CD4-positive, CD25-positive, alpha-beta regulatory T cell (primary cell): ENCODE measurements at places on chromosomes 16 and 17. TPM values are rescaled to one million over a fixed set of nuclear protein-coding genes. Genes with fewer than 3 reads are reported as not detected.
A peak's percentile ranks its signal among the peaks of the same experiment; 100 is the strongest.

- H3K4me1 ChIP-seq: no peaks in the 10 kb centered on the region
- no peak for DNase-seq
- H3K27ac ChIP-seq: no peak overlapping the region
- H3K36me3 ChIP-seq: no peaks in the 10 kb centered on the region
- H3K27me3 ChIP-seq: no peaks in the 10 kb centered on the region
- no peak overlapping the region for H3K4me3 ChIP-seq
These were observed 173.1 kb downstream of the HS3ST3A1 start for GRCh38 chr17:13428611-13429042.

- H3K27ac ChIP-seq: no peak overlapping the region
- H3K36me3 ChIP-seq: no peaks in the 10 kb centered on the region
- no peaks in the 10 kb centered on the region for H3K4me1 ChIP-seq
- no peak overlapping the region for H3K4me3 ChIP-seq
- no peaks in the 10 kb centered on the region for H3K27me3 ChIP-seq
These were observed 486.5 kb downstream of the TMEM114 start for GRCh38 chr16:8103649-8104289.

DNA sequence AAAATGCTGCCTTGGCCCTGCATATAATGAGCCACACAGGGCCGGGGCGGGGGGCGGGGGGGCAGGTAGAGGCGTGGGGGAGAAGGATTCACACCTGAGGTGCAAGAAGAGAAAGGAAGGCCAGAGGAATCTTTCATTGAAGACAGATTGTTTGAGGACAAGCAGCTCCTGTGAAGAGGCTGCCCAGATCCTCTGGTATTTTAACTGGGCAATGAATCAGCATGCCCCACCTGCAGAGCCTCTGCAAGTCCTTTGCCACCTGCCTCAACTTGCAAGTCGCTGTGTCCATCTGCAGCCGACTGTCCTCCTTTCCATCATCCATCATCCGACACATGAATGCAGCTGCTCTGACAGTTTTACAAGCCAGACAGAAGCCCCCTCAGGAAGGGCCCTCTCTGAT is 1.2 kb upstream of the SOST start:
- H3K4me3 ChIP-seq: no peak overlapping the region
- no peak overlapping the region for H3K27ac ChIP-seq
- H3K27me3 ChIP-seq: no peaks in the 10 kb centered on the region
- peaks cover 3% of the 10 kb centered on the region for H3K4me1 ChIP-seq
- no peaks in the 10 kb centered on the region for H3K36me3 ChIP-seq

DNA sequence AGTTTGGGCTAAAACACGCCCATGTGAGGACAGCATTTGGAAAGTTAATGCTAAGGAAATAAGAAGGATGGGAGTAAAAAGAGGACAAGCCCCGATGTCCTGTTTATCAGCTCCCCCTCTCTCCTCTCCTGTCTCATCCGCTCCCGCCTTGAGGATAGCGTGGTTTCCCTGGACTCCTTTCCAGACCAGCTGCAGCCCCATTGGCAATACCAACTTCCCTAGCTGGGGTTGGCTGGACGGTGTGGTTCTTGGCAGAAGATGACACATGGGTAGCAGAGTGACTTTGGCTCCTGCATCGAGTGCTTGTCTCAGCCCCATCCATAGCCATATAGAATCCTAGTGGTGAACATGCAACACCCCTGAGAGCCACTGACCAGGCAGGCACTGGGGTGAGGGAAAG is 185.9 kb downstream of the CCDC182 start:
- no peaks in the 10 kb centered on the region for H3K4me1 ChIP-seq
- H3K27me3 ChIP-seq: no peaks in the 10 kb centered on the region
- H3K27ac ChIP-seq: no peak overlapping the region
- DNase-seq: no peak

DNA sequence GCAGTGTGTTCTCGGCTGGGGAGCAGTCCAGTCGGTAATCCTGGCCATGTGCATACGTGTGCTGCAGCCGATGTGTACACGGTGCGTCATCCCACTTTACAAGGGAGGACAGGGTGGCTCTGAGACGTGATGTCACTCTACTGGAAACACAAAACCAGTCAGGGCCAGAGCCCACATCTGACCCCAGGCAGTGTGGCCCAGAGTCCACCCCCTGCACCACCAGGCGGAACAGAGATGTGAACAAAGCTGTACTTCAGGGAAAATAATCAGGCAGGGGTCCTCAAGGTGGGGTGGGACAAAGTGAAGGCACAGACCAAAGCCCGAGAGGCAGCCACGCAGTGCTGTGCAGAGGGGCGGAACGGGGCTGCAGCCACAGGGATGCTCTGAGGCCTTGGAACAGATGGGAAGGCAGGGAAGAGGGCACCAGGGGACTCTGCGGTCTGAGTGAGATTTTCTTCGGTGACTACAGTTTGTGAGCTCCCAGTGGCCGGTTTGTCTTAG is 181.5 kb downstream of the ZNF423 start:
- no peaks in the 10 kb centered on the region for H3K4me1 ChIP-seq
- no peak overlapping the region for H3K27ac ChIP-seq
- H3K27me3 ChIP-seq: no peaks in the 10 kb centered on the region
- DNase-seq: no peak

GRCh38 chr16:2778630-2778958 is 1.5 kb upstream of the ELOB start:
- H3K4me1 ChIP-seq: peaks cover 33% of the 10 kb centered on the region
- DNase-seq: no peak
- peak overlapping the region; percentile 97 for H3K27ac ChIP-seq
- no peaks in the 10 kb centered on the region for H3K27me3 ChIP-seq

DNA sequence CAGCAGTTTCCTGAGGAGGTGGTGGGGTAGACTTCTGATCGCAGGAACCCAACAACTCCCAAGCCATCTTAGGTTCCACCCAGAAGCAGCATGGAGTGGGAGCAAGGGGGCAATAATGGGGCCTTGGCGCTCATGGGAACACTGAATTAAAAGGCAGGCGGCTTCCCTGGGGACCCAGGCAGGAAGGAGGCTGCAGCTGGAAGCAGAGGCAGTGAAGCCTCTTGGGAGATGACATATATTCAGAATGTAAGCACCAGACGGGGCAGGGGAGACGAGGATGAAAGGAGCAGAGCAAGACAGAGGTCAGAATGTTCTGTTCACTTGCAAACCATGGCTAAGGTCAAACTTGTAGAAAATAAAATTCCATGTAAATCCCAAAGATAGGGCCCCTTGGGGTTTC is 2.9 kb downstream of the HIGD1B start:
- H3K4me1 ChIP-seq: no peaks in the 10 kb centered on the region
- H3K27ac ChIP-seq: no peak overlapping the region
- H3K27me3 ChIP-seq: no peaks in the 10 kb centered on the region
- no peak overlapping the region for H3K4me3 ChIP-seq
- peaks cover 49% of the 10 kb centered on the region for H3K36me3 ChIP-seq

DNA sequence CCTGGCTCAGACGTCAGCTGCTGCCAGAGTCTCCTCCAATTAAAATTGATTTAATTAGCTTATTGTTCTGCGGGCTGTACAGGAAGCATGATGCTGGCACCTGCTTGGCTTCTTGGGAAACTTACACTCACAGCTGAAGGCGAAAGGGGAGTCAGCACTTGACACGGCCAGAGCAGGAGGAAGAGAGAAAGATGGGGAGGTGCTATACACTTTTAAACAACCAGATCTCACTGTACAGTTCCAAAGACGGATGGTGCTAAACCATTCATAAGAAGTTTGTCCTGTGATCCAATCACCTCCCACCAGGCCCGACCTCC is 1.4 kb upstream of the PRDM7 start:
- H3K36me3 ChIP-seq: no peaks in the 10 kb centered on the region
- H3K4me3 ChIP-seq: no peak overlapping the region
- H3K27ac ChIP-seq: no peak overlapping the region
- H3K27me3 ChIP-seq: no peaks in the 10 kb centered on the region

- no peaks in the 10 kb centered on the region for H3K36me3 ChIP-seq
- no peak overlapping the region for H3K4me3 ChIP-seq
- no peaks in the 10 kb centered on the region for H3K4me1 ChIP-seq
- no peaks in the 10 kb centered on the region for H3K27me3 ChIP-seq
- no peak overlapping the region for H3K27ac ChIP-seq
These were observed 234.3 kb downstream of the IRX3 start for GRCh38 chr16:54052271-54052670.

GRCh38 chr17:35377068-35377467 is 3.6 kb upstream of the SLFN11 start:
- H3K36me3 ChIP-seq: no peaks in the 10 kb centered on the region
- H3K27me3 ChIP-seq: no peaks in the 10 kb centered on the region
- H3K4me3 ChIP-seq: no peak overlapping the region
- H3K4me1 ChIP-seq: peaks cover 9% of the 10 kb centered on the region

DNA sequence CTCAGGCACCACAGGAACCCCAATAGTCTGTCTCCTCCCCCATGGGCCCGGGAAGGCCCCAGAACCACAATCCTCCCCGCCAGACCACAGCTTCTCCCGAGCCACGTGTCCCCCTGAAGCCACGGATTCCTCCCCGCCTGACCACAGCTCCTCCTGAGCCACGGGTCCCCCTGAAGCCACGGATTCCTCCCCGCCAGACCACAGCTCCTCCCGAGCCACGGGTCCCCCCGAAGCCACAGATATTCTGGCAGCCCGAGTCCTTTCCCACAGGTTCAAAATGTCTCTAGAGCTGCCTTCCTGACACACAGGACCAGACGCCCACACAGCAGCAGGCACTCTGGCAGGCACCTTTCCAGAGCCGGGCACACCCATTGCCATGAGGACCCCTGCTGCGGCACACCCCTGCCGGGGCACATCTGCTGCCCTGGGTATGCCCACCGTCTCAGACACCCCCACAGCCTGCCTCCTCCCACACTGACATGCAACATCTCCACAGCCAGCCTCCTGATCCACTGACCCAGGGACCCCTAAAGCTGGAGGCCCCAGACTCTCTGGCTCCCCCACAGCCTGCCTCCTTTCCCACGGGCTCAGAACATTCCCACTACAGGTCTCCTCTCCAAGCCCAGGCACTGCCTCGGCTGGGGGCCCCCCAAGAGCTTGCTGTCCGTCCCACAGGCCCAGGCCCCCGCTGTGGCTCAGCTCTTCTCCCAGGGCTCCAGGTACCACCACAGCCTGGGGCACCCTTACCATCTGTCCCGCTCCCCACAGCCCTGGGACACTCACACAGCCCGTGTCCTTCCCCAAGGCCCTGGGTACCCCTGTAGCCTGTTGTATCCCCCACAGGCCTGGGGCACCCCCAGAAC is 2.2 kb downstream of the KIAA0753 start:
- H3K36me3 ChIP-seq: peaks cover 9% of the 10 kb centered on the region
- no peak for DNase-seq
- peaks cover 35% of the 10 kb centered on the region for H3K4me1 ChIP-seq
- no peaks in the 10 kb centered on the region for H3K27me3 ChIP-seq

- H3K4me3 ChIP-seq: no peak overlapping the region
- H3K36me3 ChIP-seq: no peaks in the 10 kb centered on the region
- peaks cover 5% of the 10 kb centered on the region for H3K4me1 ChIP-seq
These were observed 13.9 kb downstream of the ARL2BP start for GRCh38 chr16:57258910-57259475.

DNA sequence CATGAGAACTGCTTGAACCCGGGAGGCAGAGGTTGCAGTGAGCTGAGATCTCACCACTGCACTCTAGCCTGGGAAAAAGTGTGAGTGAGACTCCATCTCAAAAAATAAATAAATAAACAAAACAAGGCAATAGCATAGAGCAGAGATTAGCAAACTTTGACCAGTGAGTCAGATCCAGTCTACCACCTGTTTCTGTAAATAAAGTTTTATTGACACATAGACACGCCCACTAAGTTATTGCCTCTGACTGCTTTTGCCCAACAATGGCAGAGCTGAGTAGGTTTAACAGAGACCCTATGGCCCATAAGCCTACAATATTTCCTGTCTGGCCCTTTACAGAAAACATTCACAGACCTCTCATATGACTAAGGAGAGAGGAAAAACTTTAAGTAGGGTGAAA is 44.3 kb downstream of the XYLT1 start:
- no peaks in the 10 kb centered on the region for H3K27me3 ChIP-seq
- H3K36me3 ChIP-seq: no peaks in the 10 kb centered on the region
- no peak overlapping the region for H3K27ac ChIP-seq
- H3K4me3 ChIP-seq: no peak overlapping the region
- DNase-seq: no peak

GRCh38 chr17:63707151-63707550 is 7.2 kb upstream of the LIMD2 start:
- peaks cover 72% of the 10 kb centered on the region for H3K4me1 ChIP-seq
- H3K36me3 ChIP-seq: peaks cover 2% of the 10 kb centered on the region
- no peak for DNase-seq
- peak overlapping the region; percentile 53 for H3K4me3 ChIP-seq

GRCh38 chr17:49760296-49760695 is 3.6 kb downstream of the FAM117A start:
- no peaks in the 10 kb centered on the region for H3K27me3 ChIP-seq
- DNase-seq: no peak
- peak overlapping the region; percentile 99 for H3K4me3 ChIP-seq
- peaks cover 31% of the 10 kb centered on the region for H3K36me3 ChIP-seq
- peaks cover 80% of the 10 kb centered on the region for H3K4me1 ChIP-seq

ASGR1 gene
- not detected for total RNA-seq

KRT24 gene
- total RNA-seq: not detected

NT5C3B gene
- 17.9 TPM for total RNA-seq

C17orf67 gene
- 6.2 TPM for total RNA-seq

AOC2 gene
- 2.3 TPM for total RNA-seq

GINS2 gene
- 2.9 TPM for total RNA-seq

NME2 gene
- total RNA-seq: 167 TPM

GJD3 gene
- not detected for total RNA-seq

GRIN2A gene
- total RNA-seq: not detected

TLCD3A gene
- total RNA-seq: 0.67 TPM

MCRIP2 gene
- 10.5 TPM for total RNA-seq

NPW gene
- not detected for total RNA-seq
